ENCODE measurements at places on chromosomes 16 and 17.

GRCh38 chr17:73548620-73549311 lies 95.5 kb downstream of the SDK2 start:
- no peak overlapping the region for H3K4me3 ChIP-seq
- DNase-seq, result no peak
- peaks cover 57% of the 10 kb centered on the region for H3K4me1 ChIP-seq
- peak overlapping the region; percentile 27 for H3K27ac ChIP-seq

GRCh38 chr16:4407543-4408322 lies 8.7 kb downstream of the CORO7 start:
- H3K4me3 ChIP-seq, result no peak overlapping the region
- H3K27ac ChIP-seq, result no peak overlapping the region
- no peak for DNase-seq
- peaks cover 46% of the 10 kb centered on the region for H3K4me1 ChIP-seq

DNA sequence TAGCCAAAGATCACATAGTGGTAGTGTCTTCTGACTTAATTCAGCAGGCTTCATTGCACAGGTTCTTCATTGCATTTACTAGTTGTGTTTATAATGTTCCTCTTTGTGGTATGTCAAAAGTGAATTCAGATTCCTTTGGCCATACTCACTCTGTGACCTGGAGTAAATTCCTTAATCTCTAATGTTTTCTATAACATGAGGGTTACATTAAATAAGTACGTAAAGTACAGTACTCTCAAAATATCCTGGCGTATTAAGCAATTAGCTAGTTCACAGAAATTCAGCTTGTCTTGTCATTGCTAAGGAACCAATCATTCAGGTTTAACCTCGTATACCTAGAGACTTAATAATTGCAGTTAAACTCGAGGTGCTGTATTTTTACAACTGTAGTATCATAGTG lies 4.2 kb downstream of the RPS6KB1 start:
- peaks cover 66% of the 10 kb centered on the region for H3K4me1 ChIP-seq
- DNase-seq, result no peak
- H3K27ac ChIP-seq, result no peak overlapping the region

DNA sequence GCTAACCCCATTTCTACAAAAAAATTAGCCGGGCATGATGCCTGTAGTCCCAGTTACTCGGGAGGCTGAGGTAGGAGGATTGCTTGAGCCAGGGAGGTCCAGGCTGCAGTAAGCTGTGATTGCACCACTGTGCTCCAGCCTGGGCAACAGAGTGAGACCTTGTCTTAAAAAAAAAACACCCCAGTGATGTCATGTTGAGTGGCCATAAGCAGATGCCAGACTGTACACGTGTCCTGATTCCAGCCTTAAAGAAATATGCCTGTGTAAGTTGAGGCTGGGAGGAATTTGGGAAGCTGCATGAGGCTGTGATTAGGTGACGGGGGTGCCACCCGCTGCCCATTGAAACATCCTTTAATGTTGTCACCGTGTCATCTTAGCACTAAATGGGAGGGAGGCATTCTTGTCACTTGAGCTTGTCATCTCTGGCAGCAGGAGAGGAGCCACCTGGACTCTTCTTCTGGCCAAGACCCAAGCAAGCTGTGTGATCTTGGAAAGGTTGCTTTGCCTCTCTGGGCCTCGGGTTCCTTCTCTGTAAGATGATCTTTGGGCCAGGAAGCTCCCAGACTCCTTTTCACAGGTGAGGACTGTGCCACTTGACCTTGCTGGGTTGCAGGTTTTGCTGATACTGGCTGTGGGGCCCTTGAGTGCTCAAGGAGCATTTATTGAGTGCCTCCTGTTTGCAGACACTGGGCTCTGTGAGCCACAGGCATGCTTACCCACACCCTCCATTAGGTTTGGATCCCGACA lies 98.3 kb upstream of the CIBAR2 start:
- no peak for DNase-seq
- H3K36me3 ChIP-seq, result no peaks in the 10 kb centered on the region
- no peak overlapping the region for H3K27ac ChIP-seq
- H3K4me3 ChIP-seq, result no peak overlapping the region
- peaks cover 7% of the 10 kb centered on the region for H3K27me3 ChIP-seq

GRCh38 chr17:55722742-55723487 lies at the start of gene TMEM100:
TSS of gene TMEM100 (minus strand) at chr17:55722864. CDS start at chr17:55721070, 1,794 bp downstream.
- no peaks in the 10 kb centered on the region for H3K36me3 ChIP-seq
- DNase-seq, result no peak
- no peaks in the 10 kb centered on the region for H3K27me3 ChIP-seq
- H3K4me1 ChIP-seq, result no peaks in the 10 kb centered on the region
- peak within 1 kb of the TSS; percentile 35 for H3K4me3 ChIP-seq

DNA sequence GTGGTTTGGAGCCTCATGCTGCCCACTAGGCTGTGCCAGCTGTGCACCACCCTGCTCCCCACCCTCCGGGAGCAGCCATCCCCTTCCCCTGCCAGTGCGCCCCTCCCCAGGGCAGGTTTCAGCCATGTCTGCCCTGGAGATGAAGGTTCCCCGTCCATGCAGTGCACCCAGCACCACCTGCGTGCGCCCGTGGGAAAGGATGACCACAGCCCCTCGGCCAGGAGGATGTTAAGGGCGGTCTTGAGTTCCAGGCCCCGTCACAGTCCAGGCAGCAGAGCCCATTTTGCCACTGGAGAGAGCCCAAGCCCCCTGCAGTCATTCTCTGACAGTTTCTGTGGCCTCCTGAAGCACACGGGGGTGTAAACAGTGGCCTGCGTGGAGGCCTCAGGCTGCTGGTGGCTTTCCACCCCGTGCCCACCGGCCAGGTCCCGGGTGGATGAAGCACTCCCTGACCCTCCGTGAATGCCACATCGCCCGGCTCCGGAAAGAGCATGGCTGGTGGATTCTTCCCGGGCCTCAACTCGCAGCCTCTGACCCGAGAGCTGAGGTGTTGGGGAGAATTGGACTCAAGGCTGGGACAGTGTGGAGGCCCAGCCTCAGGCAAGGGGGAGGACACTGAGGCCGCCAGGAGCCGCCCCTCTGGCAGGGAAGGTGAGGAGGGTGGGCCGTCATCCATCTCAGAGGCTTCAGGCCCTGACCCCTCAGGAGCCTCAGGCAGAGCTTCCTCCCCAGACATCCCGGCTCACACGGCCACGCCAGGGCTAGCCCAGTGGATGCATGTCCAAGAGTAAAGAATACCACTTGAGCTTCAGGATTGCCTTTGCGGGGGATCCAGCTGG lies 69.7 kb upstream of the CHMP6 start:
- DNase-seq, result peak; percentile 48
- peaks cover 3% of the 10 kb centered on the region for H3K4me1 ChIP-seq
- H3K27me3 ChIP-seq, result no peaks in the 10 kb centered on the region
- H3K36me3 ChIP-seq, result peaks cover 32% of the 10 kb centered on the region

- peak overlapping the region; percentile 48 for H3K4me3 ChIP-seq
- H3K27ac ChIP-seq, result peak overlapping the region; percentile 68
- peak; percentile 79 for DNase-seq
- H3K27me3 ChIP-seq, result no peaks in the 10 kb centered on the region
Measured at GRCh38 chr16:8958344-8959167, 5.2 kb downstream of the USP7 start.

GRCh38 chr17:22507823-22508222 lies 815.5 kb downstream of the KCNJ18 start:
- DNase-seq, result no peak
- H3K4me3 ChIP-seq, result no peak overlapping the region
- H3K27me3 ChIP-seq, result no peaks in the 10 kb centered on the region
- H3K36me3 ChIP-seq, result no peaks in the 10 kb centered on the region

DNA sequence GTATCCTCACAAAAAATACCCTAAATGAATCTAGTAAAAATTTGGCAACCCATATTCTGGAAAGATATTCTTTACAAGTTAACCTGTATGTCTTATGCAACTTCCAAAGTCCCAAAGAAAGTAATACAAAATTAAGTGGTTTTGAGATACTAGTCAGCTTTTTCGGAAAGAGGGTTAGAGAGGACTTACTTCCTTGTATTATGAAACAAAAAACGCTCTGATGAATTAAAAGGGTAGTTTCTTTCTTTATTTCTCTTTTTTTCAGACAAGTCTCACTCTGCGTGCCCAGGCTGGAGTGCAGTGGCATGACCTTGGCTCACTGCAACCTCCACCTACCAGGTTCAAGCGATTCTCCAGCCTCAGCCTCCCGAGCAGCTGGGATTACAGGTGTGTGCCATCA lies 51.6 kb downstream of the KANSL1 start:
- H3K27me3 ChIP-seq, result no peaks in the 10 kb centered on the region
- peak overlapping the region; percentile 10 for H3K27ac ChIP-seq
- H3K4me3 ChIP-seq, result no peak overlapping the region
- DNase-seq, result no peak
- H3K4me1 ChIP-seq, result peaks cover 100% of the 10 kb centered on the region

- peaks cover 13% of the 10 kb centered on the region for H3K4me1 ChIP-seq
- H3K36me3 ChIP-seq, result no peaks in the 10 kb centered on the region
- DNase-seq, result peak; percentile 32
- no peaks in the 10 kb centered on the region for H3K27me3 ChIP-seq
- H3K27ac ChIP-seq, result no peak overlapping the region
- no peak overlapping the region for H3K4me3 ChIP-seq
Measured at GRCh38 chr17:74680941-74681340, 31.8 kb downstream of the CD300LF start.

- no peaks in the 10 kb centered on the region for H3K27me3 ChIP-seq
- H3K27ac ChIP-seq, result no peak overlapping the region
- no peak for DNase-seq
- no peaks in the 10 kb centered on the region for H3K36me3 ChIP-seq
- H3K4me3 ChIP-seq, result no peak overlapping the region
Measured at GRCh38 chr17:28470914-28471366, 2.5 kb upstream of the SLC13A2 start.

DNA sequence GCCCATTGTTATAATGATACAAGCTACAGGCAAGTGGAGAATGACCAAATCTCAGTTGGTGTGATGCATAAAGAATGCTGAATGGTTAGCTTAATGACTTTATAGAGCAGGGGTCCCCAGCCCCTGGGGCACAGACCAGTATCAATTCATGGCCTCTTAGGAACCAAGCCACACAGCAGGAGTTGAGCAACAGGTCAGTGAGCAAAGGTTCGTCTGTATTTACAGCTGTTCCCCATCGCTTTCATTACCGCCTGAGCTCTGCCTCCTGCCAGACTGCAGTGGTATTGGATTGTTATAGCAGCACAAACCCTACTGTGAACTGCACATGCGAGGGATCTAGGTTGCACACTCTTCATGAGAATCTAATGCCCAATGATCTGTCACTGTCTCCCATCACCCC lies 114.0 kb upstream of the ZFHX3 start:
- no peaks in the 10 kb centered on the region for H3K27me3 ChIP-seq
- H3K4me1 ChIP-seq, result peaks cover 9% of the 10 kb centered on the region
- H3K27ac ChIP-seq, result no peak overlapping the region
- H3K36me3 ChIP-seq, result no peaks in the 10 kb centered on the region
- H3K4me3 ChIP-seq, result no peak overlapping the region

DNA sequence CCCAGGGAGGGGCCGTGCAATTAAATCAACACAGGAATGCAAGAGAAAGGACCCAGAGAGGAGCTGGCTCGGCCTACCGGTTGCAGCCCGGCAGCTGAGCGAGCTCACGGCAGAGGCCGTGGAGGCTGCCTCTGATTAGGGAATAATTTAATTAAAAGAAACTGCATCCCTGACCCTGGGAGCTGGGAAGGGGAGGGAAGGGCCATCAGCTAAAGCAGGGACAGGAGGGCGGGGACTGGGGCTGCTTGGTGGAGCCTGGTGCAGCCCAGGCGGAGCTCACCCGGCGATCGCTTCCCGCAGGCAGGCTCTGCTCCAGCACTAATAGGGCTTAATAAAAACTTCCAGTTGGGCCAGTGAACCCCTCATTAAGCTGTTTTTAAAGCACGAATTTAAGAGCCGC lies 43.4 kb downstream of the LMF1 start:
- H3K27me3 ChIP-seq, result no peaks in the 10 kb centered on the region
- H3K4me1 ChIP-seq, result no peaks in the 10 kb centered on the region
- no peak overlapping the region for H3K27ac ChIP-seq
- H3K36me3 ChIP-seq, result peaks cover 73% of the 10 kb centered on the region
- DNase-seq, result peak; percentile 41

DNA sequence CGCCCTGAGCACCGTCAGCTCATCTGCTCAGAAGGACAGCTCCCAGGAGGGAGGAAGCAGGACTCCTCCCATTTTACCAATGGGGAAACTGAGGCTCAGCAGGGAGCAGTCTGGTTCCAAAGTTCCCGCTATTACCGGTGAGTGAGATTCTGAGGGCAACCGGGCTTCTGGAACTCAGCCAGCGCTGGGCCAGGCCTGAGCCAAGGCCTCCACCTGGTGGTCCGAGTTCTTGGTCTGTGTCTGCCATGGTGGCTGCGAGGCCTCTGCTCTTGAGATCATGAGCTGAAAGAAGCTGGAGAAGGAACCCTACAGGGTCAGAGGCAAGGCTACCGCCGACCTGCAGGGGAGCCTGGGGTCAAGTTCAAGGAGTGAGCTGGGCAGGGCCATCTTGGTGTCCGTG lies 110.8 kb upstream of the GSE1 start:
- no peaks in the 10 kb centered on the region for H3K27me3 ChIP-seq
- no peak overlapping the region for H3K4me3 ChIP-seq
- no peak overlapping the region for H3K27ac ChIP-seq
- peaks cover 32% of the 10 kb centered on the region for H3K4me1 ChIP-seq
- no peak for DNase-seq

GRCh38 chr17:1896243-1897104 lies 66.7 kb downstream of the RPA1 start:
- no peak for DNase-seq
- H3K4me1 ChIP-seq, result no peaks in the 10 kb centered on the region
- no peak overlapping the region for H3K27ac ChIP-seq
- no peak overlapping the region for H3K4me3 ChIP-seq

GRCh38 chr17:81740395-81740961 lies 28.4 kb downstream of the SLC25A10 start:
- H3K27me3 ChIP-seq, result no peaks in the 10 kb centered on the region
- H3K4me1 ChIP-seq, result peaks cover 4% of the 10 kb centered on the region
- no peaks in the 10 kb centered on the region for H3K36me3 ChIP-seq
- peak overlapping the region; percentile 62 for H3K27ac ChIP-seq
- peak; percentile 74 for DNase-seq

- no peaks in the 10 kb centered on the region for H3K36me3 ChIP-seq
- DNase-seq, result peak; percentile 92
- H3K27me3 ChIP-seq, result peaks cover 58% of the 10 kb centered on the region
- no peaks in the 10 kb centered on the region for H3K4me1 ChIP-seq
Measured at GRCh38 chr16:84277244-84277823, 17.3 kb upstream of the WFDC1 start.

GRCh38 chr17:67374329-67375053 lies 2.6 kb upstream of the PITPNC1 start:
- DNase-seq, result peak; percentile 97
- H3K27ac ChIP-seq, result no peak overlapping the region
- H3K27me3 ChIP-seq, result no peaks in the 10 kb centered on the region
- no peak overlapping the region for H3K4me3 ChIP-seq

GRCh38 chr16:31229501-31229900 lies 12.6 kb upstream of the PYDC1 start:
- no peaks in the 10 kb centered on the region for H3K4me1 ChIP-seq
- H3K27ac ChIP-seq, result peak overlapping the region; percentile 32
- no peak overlapping the region for H3K4me3 ChIP-seq
- DNase-seq, result no peak
- no peaks in the 10 kb centered on the region for H3K36me3 ChIP-seq
